Glomerular endothelial cell (primary cell): ENCODE measurements at places on chromosomes 7 and 10.

GRCh38 chr7:115679976-115680375 lies 350.6 kb downstream of the TFEC start:
- DNase-seq, result peak; percentile 12

GRCh38 chr10:44581996-44582395 lies 197.1 kb upstream of the CXCL12 start:
- no peak for DNase-seq

GRCh38 chr7:129635300-129636029 lies 23.9 kb downstream of the NRF1 start:
- DNase-seq, result no peak

DNA sequence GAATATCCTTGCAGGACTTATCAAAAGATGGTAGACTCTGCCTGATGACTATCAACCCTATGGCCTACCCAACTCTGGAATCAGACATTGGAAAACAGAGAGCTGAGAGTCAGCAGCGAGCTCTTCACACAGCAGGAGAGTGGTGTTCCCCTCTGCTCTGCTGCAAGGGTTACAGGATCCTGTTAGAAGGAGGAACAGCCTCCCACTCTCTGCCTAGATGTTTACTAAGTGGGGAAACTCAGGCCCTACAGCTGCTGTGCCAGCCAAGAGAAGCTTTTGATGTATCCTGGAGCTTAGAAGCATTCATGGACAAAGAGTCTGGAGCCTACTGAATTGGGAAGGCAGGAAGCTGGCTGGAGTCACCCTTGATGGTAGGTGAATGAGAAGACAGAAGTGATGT lies 104.6 kb downstream of the ABLIM1 start:
- DNase-seq, result no peak

DNA sequence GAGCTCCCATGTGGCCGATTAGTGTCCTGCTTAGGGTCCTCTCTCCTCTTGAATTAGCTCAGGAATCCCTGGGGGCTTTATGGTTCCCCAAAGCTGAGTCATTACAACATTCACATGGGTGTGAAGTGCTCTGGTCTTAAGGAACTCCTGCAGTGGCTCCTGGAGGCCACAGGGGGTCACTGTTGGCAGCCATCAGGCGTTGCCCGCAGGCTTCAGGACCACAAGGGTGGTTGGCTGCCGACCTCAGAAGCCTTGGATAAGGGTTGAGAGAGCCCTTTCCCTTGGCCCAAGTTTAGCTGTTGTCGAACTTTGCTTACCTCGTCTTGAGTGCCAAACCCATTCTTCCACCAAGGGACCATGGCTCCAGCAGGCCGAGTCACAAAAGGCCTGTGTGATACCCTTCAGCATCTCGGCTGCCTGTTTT lies 61.7 kb downstream of the SH2D4B start:
- DNase-seq, result peak; percentile 23

DNA sequence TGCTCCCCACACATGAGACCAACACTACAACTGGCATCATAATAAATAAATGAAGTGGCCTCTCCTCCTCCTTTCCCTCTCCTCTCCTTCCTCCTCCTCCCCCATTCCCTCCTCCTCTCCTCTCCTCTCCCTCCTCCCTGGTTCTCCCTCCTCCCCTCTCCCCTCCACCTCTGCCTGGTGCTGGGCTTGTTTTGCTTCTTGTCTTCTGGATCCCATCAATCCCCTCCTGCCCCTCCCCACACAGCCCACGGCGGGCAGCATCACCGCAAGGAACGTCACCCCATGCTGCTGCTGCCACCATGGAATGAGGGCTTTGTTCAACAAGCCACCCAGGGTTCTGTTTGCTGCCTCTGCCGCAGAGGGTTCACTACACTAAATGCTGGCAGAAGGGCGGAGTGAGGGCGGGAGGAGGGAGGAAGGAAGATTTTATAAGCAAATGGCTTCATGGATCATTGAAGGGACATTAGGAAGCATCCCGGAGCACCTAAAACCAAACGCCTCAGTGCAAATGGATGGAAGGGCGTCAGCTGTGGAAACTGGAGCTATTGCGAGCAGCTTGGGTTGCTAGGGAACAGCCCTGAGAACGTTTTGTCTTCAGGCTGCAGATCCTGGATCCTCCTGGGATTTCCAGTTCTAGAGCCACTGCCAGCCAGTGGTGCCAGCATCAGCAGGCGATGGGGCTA lies 379.7 kb upstream of the ZMIZ1 start:
- DNase-seq, result no peak

DNA sequence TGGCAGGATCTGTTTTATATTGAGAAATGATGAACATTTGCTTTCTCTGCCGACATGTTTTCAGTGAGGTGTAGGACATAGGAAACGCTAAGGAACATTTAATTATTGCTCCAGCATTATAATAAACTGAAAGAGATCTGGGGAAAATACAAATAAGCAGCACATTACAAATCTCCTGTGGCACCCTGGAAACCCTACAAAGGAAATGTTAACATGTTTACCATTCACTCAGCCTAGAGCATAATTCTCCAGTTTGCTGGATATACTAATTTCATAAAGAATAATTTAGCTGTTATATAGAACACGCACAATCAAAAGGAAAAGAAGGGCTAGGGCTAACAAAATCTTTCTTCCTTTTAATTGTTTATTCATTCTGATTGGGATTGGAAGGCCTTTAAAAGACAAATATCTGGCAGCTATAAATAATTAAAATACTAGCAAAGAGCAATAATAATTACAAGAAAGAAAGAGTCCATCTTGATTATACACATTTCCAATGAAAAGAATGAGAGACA lies 299.4 kb downstream of the CRPPA start:
- DNase-seq, result no peak

- no peak for DNase-seq
These were observed 133.2 kb upstream of the TBX20 start for GRCh38 chr7:35386816-35387706.

DNA sequence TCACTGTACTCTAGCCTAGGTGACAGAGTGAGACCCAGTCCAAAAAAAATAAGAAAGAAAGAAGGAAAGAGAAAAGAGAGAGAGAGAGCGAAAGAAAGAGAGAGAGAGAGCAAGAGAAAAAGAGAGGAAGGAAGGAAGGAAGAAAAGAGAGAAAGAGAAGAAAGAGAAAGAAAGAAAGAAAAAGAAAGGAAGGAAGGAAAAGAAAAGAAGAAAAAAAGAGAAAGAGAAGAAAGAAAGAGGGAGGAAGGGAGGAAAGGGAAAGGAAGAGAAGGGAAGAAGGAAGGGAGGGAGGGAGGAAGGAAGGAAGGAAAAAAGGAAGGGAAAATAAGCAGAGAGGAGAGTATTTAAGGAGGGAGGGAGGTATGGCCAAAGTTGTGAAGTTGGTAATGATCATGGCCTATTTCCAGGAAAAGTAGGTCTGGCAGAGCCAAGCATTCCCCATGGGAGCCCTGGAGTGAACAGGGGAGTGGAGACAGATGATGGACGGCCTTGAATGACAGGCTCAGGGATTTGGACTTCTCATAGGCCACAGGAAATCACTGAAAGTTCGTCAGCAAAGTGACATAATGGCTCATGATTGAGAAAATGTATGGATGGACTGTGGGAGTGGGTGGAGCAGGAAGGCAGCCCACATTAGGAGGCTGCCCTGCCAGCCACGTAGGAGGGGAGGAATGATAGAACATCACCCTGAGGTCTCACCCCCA lies 44.8 kb upstream of the CUX1 start:
- no peak for DNase-seq

- DNase-seq, result peak; percentile 90
These were observed 36.2 kb upstream of the NCAPG2 start for GRCh38 chr7:158740657-158741293.

GRCh38 chr7:94769724-94770123 lies 113.8 kb upstream of the SGCE start:
- no peak for DNase-seq

GRCh38 chr7:104176332-104176731 lies 31.5 kb downstream of the ORC5 start:
- DNase-seq, result no peak

- DNase-seq, result no peak
These were observed 123.8 kb downstream of the ARID5B start for GRCh38 chr10:62025134-62025794.

GRCh38 chr7:42210779-42211178 lies 26.2 kb downstream of the GLI3 start:
- no peak for DNase-seq

DNA sequence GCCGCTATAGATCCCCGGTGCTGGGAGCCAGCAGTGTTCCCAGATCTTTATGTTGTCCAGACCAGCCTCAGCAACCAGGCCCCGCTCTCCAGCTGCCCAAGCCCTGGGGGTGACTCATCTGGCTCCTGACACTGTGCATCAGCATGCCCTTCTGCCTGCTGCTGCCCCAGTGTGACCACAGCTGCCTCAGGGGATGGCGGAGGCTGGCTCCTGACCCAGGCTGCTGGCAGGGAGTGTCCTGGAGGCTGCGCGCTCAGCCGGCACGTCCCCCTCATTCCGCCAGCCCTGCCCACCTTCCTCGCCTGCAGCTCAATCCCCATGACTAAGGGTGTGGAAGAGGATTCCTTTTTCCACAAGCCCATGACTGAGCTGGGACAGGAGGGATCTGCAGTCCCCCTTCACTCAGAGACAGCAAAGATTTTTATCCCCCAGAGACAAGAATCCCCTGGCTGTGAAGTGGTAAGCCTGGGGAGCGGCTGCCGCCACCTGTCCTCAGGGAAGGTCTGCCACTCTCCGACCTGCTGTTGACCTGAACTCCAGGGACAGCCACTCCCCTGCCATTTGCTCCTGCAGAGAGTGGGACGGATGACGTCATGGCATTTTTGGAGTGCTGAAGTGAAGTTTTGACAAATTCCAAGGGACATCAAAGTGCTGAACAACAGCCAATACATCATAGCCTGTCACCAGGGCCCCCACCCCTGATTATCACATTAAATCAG lies 182.8 kb upstream of the BMPER start:
- no peak for DNase-seq

GRCh38 chr7:102192790-102193189 lies 93.9 kb upstream of the SH2B2 start:
- DNase-seq, result no peak

DNA sequence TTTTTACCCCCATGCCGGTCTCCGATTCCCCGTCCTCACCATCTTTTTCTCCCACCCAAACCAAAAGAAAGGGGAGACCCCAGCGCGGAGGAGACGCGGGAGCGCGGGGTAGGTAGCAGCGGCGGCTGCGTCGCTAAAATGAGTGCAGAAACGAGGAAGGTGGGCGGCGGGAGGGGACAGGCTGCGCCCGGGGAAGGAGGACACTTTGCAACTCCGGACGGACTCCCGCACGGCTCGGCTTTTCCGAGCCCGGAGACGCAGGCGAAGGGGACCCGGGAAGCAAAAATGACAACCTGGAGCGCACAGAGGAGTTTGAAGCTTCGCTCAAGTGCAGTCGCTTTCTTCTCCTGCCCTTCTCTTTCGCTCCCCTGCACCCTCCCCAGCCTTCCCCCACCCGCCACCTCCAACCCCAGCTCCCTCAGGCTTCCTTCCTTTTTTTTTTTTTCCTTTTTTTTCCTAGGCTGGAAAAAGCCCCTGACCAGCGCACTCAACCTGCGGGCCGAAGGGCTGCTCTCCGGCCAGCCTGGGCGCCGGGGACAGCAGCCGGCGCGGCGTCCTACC lies 453 bp downstream of the SFMBT2 start:
- no peak for DNase-seq

DNA sequence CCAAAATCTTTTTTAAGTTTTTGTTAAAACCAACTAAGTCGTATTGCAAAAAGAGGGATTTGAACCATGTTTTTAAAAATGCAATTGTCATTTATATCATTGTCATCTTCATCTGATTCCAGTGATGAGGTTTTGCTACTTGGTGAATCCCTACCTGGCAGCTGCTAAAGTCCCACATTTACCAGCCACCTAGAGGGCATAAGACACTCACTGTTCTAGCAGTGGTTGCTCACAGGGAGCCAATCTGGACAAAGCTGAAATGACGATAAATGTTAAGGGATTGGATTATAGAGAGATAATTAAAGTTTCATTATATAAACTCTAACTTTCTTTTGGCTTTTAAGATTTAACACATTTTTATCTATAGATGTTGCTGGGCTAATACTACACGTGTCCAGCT lies 18.7 kb downstream of the KIFBP start:
- DNase-seq, result no peak

- no peak for DNase-seq
These were observed 192.1 kb downstream of the LRMDA start for GRCh38 chr10:75623310-75624093.

- no peak for DNase-seq
These were observed 174.2 kb upstream of the STEAP4 start for GRCh38 chr7:88480896-88481295.

- no peak for DNase-seq
These were observed 40.3 kb downstream of the NRCAM start for GRCh38 chr7:108415821-108416536.

DNA sequence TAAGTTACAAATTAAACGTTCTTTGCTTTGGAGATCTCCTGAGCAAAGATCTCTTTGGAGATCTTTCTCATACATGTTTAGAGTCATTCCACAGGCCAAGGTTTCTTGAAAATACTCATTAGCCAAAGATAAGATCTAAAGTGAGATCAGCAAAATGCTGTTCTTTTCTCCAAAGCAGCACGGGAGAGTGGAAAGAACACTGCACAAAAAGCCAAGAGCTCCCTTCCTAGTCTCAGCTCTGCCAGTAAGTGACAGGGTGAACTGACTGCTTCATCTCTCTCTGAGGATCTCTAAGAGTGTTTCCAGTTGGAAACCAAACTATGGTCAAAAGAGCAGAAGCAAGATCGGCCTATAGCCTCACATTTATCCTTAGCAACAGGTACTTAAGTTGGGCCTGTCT lies 168.4 kb upstream of the ASAH2 start:
- DNase-seq, result no peak

GRCh38 chr7:65509368-65510186 lies 135.9 kb downstream of the ZNF92 start:
- DNase-seq, result no peak

- DNase-seq, result no peak
These were observed 238.8 kb downstream of the FANK1 start for GRCh38 chr10:126135177-126135576.
